Activated CD8-positive, alpha-beta memory T cell treated with anti-CD3 and anti-CD28 coated beads, Interleukin-2, amount 50 U/mL, for 48 hours (primary cell): ENCODE measurements at places on chromosomes 3 and 15.

GRCh38 chr3:66136597-66136996 is 84.2 kb upstream of the SLC25A26 start:
- no peak for DNase-seq

- no peak for DNase-seq
These were observed 58.4 kb downstream of the IQSEC1 start for GRCh38 chr3:13014755-13015285.

DNA sequence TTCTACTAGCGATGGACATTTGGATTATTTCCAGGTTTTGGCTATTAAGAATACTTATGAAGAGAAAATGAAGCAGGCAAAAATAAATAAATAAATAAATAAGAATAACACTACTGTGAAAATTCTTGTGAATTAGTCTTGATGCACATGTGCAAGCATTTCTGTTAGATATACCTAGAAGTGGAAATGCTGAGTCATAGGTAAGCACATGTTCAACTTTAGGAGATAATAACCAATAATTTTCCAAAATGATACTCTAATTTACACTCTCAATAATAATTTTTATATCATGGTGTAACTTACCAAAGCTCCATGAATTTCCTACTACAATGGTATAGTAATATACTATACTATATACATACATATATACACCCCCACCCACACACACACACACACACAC is 23.4 kb downstream of the EMC4 start:
- no peak for DNase-seq

DNA sequence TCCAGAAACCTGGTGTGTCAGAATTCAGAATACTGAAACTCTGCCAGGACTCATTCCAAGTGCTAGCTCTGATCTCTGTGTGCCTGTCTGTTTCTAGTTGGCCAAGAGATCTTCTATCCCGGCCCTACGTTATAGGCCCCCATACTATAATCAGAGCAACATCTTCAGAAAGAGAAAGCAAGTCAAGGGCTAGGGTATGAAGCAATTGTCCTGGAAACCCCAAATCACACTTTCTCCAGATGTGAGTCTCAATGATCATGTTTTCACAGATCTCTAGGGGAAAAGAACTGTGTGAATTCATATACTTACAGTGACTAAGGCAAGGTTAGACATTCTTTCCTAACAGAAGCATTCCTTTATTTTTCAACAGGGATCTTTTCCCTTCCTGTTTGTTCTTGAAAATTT is 309.7 kb downstream of the SLC9A9 start:
- no peak for DNase-seq

- no peak for DNase-seq
These were observed 74.9 kb upstream of the EPHA3 start for GRCh38 chr3:89032346-89033013.
